ENCODE measurements at places on chromosomes 6 and 20.

- DNase-seq = no peak
These were observed 409.1 kb upstream of the AGPAT4 start for GRCh38 chr6:161682982-161683381.

GRCh38 chr20:39646874-39647413 is 684.8 kb downstream of the DHX35 start:
- no peak for DNase-seq

DNA sequence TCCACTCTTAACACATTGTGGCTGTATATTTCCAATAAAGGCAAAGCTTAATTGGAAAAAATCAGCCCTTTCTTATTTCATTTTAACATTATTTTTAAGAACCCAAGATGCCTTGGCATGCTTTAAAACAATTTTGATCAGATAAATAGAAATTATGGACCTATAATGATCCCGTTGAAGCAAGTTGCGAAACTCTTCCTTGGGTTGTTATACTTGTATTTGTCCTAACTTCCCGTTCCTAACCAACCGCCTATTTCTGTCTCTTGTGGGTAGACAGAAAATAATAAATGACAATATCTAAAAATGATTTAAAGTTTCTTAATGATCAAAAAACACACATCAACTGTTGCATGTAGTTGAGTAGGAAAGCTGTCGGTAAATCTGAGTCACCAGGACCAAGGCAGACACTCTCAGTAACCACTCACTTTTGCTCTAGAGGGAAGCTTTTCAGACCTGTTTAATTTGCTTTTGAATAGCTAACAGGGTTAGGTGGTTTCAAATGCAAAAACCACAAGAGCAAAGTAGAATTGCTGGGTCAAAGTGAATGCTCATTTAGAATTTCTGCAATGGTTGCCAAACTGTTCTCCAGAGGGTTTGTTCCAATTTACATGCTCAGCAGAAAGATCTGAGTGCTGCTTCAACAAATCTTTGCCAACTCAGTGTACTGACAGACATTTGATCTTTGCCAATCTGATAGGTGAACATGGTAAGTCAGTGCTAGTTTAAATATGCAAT is 34.2 kb upstream of the KCNK5 start:
- DNase-seq = no peak

- DNase-seq = no peak
These were observed 47.2 kb downstream of the GMPR start for GRCh38 chr6:16285467-16286150.

DNA sequence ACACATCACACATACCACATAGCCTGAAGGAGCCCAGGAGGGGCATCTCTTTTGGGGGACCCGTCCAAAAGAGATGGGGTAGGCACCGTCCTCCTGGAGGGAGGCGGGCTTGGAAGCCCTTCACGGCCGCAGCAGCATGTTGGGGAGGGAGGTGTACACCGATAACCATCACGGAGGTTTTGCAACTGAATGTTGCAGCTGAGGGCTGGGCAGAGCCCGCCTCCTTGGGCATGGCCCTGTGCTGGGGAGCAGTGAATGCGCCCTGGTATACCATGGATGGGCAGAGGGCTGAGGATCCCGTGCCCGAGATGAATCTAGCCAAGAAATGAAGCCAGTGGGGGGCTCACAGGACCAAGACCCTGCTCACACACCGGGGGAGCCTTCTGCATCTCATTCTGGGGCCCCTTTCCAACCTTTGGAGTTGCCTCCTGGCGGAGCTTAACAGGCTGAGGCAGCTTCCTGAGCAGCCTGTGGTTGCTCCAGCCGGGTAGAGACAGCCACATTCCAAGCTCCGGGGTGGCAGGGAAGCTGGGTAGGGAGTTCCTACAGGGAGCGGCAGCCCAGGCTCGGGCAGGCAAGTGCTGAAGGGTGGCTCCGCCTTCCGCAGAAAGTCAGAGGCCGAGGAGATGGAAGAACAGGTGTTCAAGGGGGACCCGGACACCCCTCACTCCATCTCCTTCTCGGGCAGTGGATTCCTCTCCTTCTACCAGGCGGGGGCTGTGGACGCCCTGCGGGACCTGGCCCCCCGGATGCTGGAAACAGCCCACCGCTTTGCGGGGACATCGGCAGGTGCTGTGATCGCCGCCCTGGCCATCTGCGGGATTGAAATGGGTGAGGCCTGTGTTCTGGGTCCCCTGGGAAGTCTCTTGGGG is at the start of gene PNPLA1:
PNPLA1 (plus strand) TSS at position 227 of the 872 bp plus-strand sequence; CDS start at position 627, 400 bp downstream.
- DNase-seq = no peak
